GM03348 (cell line): ENCODE measurements at places on chromosomes 3 and 15.

DNA sequence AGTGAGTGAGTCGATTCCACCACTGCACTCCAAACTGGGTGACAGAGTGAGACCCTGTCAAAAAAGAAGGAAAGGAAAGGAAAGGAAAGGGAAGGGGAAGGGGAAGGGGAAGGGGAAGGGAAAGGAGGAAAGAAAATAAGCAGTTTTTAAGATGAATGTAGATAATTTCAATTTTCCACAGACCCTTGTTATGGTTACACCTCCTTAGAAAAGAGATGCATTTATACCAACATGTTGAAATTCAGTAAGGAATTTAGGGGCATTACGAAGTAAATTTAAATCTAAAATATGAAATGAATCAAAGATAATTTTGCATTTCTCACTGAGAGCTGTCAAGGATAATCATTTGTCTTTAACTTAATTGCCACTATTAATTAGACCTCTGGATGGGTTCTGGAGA, 146.5 kb upstream of the TMC3 start:
- DNase-seq: no peak

- DNase-seq: no peak
Measured at GRCh38 chr3:8981296-8981695, 18.0 kb upstream of the RAD18 start.

DNA sequence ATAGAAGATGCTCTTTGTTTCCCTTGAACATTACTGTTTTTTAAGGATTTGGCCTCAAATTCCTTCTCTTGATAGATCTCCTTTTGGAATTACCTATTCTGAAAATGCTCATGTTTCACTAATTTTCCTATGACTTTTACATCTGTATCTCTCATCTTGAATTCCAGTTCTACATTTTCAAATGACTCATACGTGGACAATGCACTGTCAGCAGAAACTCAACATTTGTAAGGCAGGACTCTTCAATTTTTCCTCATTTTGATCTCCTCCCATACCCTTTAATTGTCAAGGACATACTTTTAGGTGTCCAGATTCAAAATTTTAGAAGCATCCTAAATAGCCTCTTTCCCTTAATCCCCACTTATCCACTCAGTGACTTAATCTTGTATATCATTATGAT, 341.0 kb upstream of the RASGRP1 start:
- DNase-seq: no peak

GRCh38 chr3:49609314-49609713, 55.0 kb downstream of the BSN start:
- DNase-seq: no peak

DNA sequence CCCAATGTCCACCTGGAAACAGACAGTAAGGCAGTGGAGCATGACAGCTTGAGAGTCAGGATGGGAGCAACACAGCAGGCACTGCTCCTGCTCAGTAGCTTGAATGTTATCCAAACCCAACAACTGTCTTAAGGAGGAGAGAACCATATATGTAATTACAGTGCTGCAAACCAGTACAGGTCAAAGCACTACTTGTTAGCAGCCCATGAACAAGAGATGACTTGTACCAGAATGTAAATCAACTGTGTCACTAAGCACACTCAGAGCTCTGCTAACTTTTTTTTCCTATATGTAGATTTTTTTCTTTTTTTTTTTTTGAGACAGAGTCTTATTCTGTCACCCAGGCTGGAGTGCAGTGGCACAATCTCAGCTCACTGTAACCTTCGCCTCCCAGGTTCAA, 87.1 kb downstream of the ANO10 start:
- no peak for DNase-seq

DNA sequence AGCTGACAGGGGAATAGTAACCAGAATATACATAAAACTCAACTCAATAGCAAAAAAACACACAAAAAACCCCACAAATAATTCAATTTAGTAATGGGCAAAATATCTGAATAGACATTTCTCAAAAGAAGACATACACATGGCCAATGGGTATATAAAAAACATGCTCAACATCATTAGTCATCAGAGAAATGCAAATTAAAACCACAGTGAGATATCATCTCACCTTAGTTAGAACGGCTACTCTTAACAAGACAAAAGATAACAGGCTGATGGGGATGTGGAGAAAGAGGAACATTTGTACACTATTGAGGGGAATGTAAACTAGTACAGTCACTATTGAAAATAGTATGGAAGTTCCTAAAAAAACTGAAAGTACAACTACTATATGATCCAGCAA, 678.6 kb downstream of the MECOM start:
- no peak for DNase-seq

DNA sequence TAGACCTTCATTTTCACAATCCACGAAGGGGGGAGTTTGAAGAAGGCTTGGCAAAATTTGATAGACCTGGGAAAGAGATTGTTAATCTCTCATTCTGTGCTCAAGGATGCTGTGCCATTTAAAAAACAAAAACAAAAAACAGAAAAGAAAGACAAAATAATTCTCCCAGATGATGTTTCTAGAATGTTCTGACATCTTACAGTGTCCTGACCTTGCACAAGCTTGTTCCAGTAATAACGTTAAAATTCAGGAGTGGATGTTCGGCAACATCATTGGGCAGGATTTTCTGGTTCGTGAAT, 79.9 kb downstream of the SMAD3 start:
- no peak for DNase-seq

DNA sequence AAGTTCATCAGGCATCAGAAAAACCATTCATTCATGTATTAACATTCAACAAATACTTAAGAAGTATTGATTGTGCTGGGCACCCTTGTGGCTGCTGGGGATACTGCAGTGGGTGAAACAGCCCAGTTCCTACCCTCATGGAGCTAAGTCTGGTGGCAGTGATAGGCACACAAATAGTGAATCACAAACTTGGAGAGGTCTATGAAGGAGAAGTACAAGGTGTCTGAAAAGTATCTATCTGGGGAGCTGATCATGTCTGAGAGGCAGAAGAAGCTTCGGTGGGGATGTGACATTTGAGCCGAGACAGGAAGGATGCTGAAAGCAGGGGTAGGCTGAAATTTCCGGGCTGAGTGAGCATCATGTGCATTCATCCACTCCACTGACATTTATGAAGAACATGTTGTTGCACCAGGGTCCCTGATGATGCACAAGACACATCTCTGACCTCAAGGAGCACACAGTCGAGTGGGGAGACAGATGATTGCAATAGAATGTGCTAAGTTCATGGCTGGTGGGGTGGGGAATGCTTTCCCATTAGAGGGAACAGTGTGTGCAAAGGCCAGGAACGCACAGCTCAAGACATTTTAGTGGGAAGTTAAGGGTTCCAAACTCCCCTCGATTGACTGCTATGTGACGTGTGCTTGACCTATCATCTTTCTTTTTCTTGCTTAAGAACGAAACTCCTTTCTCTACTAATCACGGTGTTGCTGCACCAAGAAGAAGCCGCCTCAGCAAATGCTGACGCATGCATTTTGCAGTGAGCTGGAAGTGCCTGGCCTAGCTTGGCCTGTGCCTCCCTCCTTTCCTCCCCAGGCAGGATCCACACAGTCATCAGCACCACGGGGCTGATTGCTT, 309.1 kb upstream of the ICE2 start:
- DNase-seq: peak; percentile 24

DNA sequence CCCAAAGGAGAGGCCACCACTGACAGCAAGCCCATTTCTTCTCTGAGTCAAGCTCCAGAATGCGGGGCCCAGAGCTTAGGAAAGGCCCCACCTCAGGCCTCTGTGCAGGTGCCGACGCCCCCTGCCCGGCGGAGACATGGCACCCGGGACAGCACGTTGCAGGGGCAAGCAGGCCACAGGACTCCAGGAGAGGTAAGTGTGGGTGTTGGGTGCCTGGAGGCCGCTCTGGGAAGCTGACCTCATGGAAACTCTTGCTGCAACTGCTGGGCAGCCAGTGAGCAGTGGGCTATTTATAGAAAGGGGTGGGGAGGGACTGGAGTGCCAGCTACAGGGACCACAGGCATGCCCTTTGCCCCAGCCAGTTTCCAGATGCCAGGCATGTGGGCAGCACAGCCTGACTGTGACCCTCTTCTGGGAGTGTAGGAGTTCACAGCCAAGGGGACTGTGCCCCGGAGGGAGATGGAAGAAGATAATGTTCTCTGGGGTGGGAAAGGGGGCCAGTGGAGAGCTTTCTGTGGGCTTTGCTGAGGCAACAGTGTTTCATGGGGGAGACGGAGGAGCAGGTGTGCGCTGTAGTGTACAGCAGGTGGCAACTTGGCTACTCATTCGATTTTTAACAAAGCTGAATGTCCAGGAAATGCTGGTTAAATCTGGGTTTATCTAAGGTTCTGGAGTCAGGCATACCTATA, 23.7 kb downstream of the ALPK3 start:
- peak; percentile 84 for DNase-seq

DNA sequence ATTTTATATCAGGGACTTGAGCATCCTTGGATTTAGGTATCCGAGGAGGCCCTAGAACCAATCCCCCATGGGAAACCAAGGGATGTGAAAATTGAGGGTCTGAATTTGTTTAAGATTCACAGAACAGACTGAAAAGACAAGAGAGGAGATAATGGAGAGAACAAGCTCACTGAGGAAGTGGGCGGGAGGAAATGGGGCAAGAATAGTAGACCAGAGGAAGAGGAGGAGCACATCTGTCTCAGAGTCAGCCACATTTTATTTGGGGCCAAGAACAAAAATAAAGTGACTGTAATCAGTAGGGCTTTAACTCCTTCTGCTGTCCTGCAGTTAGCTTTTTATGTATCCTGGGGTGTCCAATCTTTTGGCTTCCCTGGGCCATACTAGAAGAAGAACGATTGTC, 63.8 kb downstream of the BLM start:
- DNase-seq: no peak

DNA sequence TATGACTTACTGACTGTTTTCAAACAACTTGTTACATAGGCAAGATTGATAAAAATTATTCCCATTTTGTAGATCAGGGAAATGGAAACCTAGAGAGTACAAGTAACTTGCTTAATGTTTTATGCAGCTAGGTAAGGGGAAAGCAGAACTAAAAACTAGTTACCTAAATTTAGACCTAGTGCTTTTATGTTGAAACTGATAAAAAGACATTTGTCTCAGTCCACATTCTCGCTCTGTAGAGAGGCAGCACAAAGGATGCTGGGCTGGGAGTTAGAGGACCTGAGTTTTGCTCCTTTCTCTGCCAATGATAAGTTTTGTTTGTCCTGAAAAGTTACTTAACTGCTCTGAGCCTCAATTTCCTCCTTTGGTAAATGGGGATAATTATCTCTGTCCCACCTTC, 17.4 kb downstream of the TIMP4 start:
- no peak for DNase-seq

DNA sequence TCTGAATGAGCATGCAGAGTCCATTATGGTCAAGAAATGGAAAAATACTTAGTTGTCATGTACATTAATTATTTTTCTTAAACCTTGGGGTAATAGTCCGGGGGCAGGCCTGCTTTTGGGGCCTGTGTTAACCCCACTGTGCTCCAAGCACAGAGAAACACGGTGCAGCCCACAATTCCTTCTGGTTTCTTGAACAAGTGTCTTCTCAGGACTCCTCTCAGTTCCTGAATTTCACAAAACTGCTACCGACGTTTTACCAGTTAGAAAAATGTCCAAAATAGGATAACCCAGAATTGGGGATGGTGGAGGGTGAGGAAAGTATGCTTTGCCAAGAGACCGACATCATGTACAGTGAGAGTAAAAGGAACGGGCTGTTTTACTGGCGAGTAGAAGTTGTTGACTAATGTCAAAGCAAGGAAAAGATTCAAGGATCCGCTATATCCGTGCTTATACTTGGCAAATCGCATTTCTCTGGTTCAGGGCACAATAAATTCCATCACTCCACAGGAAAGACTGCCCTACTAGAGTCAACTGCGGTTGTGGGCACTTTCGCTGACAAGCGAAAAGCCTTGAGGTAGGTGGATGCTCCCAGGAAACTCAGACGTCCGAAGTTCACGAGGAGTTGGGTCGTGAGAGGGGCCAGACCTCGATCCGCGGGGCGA, 495 bp upstream of the NXPE3 start:
- no peak for DNase-seq
